ENCODE measurements at places on chromosomes 12 and 14.

DNA sequence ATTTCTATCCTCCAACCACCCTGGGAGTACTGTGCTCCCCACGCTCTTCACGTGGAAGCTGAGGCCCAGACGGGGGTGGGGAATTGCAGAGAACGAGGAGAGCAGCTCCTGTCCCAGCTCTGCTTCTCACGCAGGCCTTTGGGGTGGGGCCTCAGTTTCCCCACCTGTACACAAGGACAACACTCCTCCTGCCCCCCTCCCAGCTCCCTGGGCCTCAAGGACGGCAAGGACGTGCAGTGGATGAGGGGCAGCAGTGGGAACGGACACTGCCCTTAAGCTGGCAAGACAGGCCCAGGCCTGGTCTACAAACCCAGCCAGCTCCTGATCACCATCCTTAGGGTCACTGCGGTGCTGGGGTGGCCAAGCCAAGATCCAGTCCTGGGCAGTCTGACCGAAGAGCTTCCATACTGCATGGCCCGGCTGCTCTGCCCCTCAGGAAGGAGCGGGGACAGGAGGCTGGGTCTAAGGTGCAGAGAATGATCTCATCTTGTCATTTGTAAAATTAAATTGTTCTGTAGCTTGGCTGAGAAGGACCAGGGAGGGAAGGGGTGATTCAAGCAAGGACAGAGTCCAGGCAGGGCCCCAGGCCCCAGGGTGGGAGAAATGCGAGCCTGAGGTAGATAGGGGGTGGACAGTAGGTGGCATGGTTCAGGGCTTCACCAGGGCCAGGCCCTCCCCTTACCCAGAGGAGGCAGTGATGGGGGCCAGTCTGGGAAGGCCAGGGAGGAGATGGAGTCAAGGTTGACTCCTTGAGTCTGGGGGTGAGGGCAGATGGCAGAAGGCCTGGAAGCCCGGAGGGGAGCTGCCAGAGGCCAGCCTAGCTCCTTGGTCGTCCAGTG lies 1.3 kb upstream of the CLBA1 start:
- no peak for DNase-seq

DNA sequence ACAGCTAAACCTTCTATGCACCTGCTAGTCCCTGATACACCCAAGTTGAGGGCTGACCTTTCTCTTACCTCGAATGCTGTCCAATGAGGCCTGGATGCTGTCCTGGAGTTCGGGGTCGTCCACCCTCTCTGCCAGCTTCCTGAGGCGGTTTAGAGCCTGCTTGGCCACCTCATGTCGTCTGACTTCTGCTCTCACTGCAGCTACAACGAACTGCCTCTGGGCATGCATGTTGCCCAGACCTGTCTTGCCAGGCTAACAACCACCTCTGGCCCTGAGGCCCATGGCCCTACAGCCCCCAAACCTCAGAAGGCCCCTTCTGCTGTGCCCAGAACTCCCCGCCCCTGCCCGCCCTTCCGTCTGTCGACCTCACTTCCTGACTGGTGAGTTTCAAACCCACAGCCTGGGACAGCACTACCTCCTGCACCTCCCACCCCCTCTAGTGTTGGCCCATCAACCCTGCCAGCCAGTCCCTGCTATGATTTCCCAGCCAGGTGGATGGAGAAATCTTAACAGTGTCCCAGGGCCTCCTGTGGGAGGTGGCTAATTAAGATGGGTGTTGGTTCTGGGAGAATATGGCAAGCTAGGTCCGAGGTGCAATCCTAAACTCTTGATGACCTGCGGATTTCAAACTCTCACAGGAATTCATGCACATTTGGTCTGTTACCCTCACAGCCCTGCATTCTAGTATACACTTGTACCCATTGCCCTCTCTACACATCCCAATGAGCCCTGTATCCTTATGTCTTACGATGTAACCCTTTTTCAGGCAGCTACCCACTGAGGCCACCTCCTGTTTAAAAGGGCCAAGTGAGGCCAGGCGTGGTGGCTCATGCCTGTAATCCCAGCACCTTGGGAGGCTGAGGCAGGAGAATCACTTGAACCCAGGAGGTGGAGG lies 2.7 kb upstream of the TSPAN31 start:
- DNase-seq = no peak

- peak; percentile 50 for DNase-seq
These were observed 77.1 kb upstream of the ACTN1 start for GRCh38 chr14:69055999-69056788.

DNA sequence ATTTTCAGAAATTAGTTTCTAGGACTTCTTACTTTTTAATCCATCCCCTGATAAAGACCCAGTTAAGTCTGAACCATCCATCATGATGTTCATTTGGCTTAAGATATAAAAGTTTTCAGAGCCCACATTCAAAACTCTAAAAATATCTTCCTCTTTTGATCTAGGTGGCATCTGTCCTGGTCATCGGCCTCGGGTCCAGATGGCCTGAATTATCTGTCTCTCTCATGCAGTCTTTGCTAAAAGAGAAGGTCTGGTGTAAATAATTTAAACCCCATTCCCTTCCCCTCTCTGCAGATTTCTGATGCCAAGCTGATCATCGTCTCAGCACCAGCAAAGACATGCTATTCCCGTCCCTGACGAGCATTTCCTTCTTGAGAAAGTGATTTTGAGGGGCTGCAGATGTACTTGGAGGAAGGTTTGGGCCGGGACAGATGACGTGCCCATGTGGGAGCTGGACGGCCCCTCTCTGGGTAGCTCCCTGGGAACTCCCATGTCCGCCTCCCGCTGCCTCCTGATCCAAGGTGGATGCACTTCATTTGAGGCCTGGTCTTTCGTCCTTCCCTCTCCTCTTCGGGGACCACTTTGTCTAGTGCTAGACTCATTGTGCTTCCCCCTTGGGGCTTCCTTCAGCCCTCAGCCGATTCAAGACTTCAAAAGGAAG lies 173.0 kb upstream of the PRMT8 start:
- no peak for DNase-seq

DNA sequence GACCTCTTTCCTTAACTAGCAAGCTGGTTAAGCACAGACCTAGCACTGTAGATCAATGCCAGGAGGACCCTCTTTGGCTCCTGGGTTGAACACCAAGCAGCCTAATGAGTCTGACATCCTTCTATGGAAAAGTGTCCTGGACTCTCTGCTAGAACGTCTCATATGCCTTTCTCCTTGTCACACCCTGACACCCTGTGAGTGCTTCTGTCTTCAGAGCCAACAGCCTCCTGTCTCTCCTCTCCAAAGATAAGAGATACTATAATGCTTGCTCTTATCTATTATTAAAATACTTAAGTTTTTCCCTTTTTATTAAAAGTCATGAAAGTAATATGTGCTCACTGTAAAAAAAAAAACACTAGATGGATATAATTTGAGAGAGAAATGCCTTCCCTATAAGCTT lies 222.7 kb downstream of the FOXN3 start:
- no peak for DNase-seq

- no peak for DNase-seq
These were observed 79.2 kb downstream of the TBC1D30 start for GRCh38 chr12:64903479-64904152.

DNA sequence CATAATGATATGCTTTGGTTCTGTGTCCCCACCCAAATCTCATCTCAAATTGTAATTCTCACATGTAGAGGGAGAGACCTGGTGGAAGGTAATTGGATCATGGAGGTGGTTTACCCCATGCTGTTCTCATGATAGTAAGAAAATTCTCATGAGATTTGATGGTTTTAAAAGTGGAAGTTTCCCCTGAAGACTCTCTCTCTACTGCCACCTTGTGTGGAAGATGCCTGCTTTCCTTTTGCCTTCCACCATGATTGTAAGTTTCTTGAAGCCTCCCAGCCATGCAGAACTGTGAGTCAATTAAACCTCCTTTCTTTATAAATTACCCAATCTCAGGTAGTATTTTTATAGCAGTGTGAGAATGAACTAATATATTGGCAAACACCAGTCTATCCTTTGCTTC lies 260.4 kb upstream of the PPFIA2 start:
- no peak for DNase-seq

GRCh38 chr12:110073049-110073831 lies 24.9 kb upstream of the C12orf76 start:
- DNase-seq = peak; percentile 94

DNA sequence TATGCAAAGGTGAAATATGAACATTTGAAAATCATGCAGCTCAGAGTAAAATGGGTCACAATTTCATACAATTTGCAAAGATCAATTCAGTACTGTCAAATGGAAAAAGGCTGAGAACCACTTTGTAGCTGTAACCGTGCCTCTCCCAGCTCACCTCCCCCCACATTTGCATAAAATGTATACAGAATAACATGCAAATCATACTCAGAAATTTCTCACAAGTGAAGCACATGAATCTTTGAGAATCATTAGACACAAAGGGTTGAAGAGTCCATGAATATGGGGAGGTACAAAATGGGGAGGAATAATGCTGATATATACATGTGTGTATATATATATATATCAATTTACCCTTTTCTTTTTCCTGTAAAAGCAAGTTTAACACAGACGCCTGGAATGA lies 162.1 kb downstream of the APAF1 start:
- no peak for DNase-seq

- no peak for DNase-seq
These were observed 251.6 kb downstream of the TRHDE start for GRCh38 chr12:72523754-72524153.

- no peak for DNase-seq
These were observed 155.5 kb downstream of the PTPRO start for GRCh38 chr12:15477761-15478160.

GRCh38 chr12:129312048-129312447 lies 458.8 kb downstream of the GLT1D1 start:
- DNase-seq = no peak

GRCh38 chr14:36771028-36771640 lies 109.5 kb downstream of the PAX9 start:
- DNase-seq = no peak

- DNase-seq = no peak
These were observed 13.7 kb downstream of the PIGH start for GRCh38 chr14:67586369-67586768.

- DNase-seq = peak; percentile 51
These were observed 573 bp downstream of the CKB start for GRCh38 chr14:103521951-103522563.

- DNase-seq = no peak
These were observed 248.1 kb upstream of the SOX5 start for GRCh38 chr12:24197532-24197931.

GRCh38 chr12:26524862-26525465 lies 308.0 kb downstream of the ITPR2 start:
- peak; percentile 30 for DNase-seq

DNA sequence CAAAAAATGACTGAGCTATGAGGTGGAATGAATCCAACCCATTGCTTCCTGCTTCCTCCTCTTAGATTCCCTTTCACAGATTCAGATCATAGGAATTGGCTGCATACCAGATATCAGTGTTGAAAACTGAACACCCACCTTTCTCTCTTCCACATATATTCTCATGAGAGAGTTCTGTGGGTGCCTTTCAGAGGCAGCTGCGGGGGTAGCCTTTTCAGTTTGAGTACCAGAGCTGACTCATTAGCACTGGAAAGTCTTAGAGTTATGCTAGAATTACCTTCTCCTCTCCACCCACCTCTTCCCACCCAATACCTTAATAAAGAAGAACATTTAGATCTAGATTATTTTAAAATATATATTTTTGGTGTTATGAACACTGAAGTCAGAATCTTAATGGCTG lies 495.4 kb upstream of the SEL1L start:
- DNase-seq = peak; percentile 13

- DNase-seq = no peak
These were observed 222.0 kb downstream of the ANO2 start for GRCh38 chr12:5723071-5723470.

GRCh38 chr12:120079411-120080400 lies 36.8 kb downstream of the RAB35 start:
- no peak for DNase-seq

GRCh38 chr12:14213542-14213941 lies 151.9 kb upstream of the ATF7IP start:
- DNase-seq = no peak

- DNase-seq = no peak
These were observed 98.7 kb upstream of the SFSWAP start for GRCh38 chr12:131612092-131612755.

DNA sequence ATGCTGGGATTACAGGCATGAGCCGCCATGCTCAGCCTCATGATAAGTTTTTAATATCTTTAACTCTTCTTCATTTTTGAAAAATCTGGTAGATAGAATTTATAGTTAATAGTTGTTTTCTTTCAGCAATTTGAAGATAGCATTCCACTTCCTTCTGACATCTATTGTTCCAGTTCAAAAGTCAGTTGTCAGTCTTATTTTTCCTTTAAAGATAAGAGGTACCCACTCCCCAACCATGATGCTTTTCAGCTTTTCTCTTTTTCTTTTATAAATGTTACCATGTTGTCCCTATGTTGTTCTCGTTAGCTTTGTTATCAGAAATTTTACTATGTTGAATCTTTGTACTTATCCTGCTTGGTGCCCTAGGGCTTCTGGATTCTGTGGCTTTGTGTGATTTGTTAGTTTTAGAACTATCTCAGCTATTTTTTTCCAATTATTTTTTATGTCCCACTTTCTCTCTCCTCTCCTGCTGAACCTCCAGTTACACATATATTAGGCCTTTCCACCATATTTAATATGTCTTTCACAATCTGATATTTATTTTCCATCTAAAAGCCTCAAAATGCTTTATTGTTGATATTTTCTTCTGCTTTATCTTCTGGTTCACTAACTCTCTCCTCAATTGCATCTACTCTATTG lies 181.6 kb upstream of the FOXN3 start:
- no peak for DNase-seq

DNA sequence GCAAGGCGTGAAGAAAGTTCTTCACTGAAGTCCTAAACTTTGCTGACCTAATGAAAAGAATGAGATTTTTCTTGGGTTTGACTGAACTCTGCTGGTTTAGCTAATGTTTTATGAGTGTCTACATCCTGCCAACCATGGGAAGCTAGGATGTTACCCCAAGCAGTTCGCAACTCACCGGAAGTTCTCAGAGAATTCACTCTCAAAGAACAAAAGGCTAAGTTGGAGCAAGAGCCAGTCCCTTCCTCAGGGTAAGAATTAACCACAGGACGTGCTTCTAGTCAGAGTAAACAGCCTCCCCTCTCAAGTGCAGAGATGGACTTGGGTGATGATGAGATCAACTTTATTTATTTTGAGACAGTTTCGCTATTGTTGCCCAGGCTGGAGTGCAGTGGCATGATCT lies 37.3 kb downstream of the TCHP start:
- no peak for DNase-seq

DNA sequence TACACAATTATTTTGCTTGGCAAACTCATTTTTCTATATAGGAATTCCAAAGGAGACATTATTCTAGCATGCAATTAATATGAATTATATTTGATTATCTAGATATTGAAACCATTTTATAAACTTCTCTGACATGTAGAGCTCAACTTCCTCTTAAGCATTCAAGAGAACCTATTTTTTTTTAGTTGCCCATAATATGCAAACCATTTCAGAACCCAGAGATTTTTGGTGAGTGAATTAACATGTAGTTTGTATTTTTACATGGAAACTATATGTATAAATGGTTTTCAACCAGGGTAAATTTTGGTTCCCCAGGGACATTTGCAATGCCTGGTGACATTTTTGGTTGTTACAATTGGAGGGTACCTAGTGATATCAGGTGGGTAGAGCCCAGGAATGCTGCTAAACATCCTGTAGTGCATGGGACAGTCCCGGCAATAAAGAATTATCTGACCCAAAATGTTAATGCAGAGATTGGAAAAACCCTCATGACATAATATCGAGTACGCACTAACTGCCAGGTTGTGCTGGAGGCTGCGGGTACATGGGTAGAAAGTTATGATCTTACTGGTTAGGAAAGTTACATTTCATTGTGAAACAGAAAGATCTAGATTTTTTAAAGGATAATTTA lies 338.9 kb upstream of the GARIN2 start:
- no peak for DNase-seq

GRCh38 chr12:6639151-6639801 lies 3.5 kb upstream of the LPAR5 start:
- DNase-seq = no peak

- no peak for DNase-seq
These were observed 263.5 kb downstream of the DPF3 start for GRCh38 chr14:72630374-72630773.

Data from dorsolateral prefrontal cortex (tissue), 122 donors.